ENCODE measurements at places on chromosomes 2 and 18.

- no peak for DNase-seq
Observed at GRCh38 chr2:168819050-168819715, 16.7 kb downstream of the NOSTRIN start.

GRCh38 chr2:163046615-163047014, 208.0 kb upstream of the KCNH7 start:
- DNase-seq: no peak

DNA sequence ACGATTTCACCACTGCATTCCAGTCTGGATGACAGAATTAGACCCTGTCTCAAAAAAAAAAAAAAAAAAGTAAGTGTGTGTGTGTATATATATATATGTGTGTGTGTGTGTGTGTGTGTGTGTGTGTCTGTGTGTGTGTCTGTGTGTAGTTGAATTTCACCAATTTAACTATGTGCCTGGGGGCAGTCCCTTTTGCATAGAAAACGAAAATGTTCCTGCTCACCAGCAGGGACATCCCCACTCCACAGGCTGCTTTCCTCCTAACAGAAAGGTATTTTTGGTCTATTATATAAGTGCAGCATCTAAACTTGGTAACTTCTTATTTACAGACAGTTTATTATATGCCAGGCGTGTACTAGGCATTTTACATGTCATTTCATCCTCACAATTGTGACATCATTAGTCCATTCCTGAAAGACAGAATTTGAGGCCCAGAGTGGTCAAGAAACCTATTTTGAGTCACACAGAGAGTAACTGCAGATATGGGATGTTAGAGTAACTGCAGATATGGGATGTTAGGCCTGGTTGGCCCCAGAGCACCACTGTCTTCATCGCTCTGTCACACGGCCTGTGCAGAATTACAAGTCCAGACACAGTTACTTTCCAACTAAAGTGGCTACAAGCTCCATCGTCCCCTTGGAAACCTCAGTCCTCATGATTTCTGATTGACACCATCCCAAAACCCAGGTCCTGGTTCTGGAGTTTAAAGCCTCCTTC, 9.3 kb upstream of the TTL start:
- no peak for DNase-seq

GRCh38 chr2:216516730-216517350, 18.2 kb downstream of the RPL37A start:
- DNase-seq: no peak

- no peak for DNase-seq
Observed at GRCh38 chr2:20682167-20682920, 15.4 kb downstream of the GDF7 start.

DNA sequence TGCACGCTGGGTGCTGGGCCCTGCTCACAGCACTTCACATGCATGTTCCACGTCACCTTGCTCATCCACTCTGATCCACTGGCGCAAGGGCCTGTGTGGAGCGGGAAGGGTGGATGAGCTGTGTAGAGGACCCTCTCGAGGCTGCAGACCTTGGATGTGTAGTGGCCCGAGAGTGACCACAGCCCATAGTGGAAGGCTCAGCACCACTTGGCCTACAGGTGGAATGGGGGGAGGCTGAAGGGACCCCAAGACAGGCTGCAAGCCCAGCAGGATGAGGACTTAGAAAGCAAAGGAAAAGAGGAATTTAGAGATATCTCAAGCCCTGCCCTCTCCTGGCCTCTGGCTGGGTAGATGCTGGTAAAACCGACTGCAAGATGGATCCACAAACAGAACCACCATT, 175.9 kb upstream of the COPS8 start:
- DNase-seq: no peak

GRCh38 chr2:126978333-126978732, 79.6 kb downstream of the TEX51 start:
- DNase-seq: no peak

GRCh38 chr2:15970701-15971100, 30.4 kb downstream of the MYCN start:
- no peak for DNase-seq

- DNase-seq: no peak
Observed at GRCh38 chr2:88606371-88607030, 20.8 kb downstream of the EIF2AK3 start.

DNA sequence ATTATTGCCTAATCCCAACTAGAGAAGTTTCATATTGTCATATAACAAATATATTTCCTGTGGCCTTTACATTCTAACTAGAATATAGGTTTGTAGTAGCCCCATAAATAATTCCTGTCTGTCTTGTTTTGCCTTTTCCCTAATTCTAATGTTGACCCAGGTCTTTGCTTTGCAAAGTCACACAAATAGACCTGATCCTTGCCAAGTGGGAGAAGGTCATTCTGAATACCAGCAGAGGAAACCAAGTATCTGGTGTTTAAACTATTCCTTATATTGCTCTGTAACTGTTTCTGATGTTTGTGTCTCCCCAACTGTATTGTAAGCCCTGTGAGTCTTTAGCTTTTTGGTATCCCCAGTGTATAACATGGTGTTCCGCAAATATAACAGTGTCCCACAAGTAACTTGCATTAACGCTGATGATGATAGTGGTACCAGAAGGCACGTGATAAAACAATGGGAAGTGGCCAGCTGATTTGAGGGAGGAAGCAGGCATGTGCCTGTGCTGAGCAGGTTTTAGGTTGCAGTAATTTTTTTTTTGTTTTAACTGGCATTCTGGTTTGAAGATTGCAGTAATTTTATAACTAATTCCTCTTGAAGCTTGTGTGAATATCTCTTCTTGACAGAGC, 11.1 kb downstream of the HADHB start:
- DNase-seq: peak; percentile 48

DNA sequence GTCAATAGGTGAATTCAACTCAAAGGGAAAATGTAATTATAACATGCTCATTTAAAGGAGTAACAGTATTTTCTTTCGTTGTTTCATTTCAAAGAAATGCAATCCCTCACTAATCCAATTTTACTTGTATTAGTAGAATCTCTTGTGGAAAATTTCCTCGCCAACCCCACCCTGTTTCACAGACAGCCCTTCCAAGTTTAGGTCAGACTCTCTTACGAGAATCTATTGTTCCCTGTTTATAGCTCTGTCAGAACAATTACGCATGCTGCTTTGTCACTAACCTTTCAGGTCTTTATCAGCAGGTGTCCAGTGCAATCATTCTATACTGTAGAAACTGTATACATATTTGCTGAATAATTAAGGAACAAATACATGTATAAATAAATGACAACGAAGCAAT, 657.8 kb upstream of the LINC00305 start:
- no peak for DNase-seq

DNA sequence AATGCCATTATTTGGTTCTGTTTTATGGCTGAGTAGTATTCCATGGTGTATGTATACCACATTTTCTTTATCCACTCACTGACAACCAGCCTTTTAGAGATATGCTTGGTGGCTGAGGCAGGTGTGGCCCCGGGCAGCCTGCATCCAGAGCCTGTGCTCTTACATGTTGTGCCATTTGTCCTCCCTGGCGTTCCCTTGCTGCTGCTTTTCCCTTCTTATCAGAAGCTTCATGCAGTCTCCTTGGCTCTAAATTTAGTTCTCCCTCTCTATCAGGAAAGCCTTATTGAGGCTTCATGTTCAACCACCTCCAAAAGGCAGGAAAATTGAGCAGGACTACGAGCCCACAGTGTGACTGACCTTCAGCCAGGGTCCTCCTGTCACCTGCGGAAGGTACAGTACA, 131.7 kb upstream of the ITGA6 start:
- no peak for DNase-seq

DNA sequence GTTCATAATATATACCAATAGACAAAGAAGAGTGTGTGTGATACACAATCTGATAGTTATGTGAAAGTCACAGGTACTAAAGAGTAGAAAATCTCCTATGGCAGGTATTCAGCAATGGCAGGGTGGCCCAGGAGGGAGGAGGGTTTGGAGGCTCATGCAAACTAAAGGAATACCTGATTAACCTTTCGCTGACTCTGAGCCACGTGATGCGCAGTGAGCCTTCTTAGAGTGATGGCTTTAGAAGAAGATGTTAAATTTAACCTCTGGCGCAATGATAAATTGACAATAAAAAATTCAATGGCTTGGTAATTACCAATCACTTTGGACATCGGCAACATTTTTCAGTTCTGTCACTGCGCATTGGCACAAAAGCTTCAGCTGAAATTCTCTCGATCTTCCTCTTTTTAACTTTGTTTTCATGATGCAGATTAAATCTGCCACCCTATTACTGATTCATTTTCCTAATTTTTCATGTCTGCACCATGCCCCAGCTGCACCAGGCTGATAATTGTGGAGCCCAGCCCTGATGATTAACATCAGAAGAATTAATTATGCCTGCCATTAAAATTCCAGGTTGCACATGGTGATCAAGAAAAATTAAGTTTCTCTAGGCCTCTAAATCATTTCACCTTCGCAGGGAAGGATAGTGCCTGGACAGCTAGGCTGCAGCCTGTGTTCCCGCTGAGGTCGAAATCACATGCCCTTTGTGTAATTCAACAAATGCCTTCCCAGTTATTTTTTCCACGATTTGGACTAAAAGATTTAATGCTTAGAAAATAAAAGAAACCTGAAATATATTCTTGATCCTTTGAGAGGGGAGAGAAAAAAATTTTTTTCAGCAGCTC, 250.6 kb upstream of the HNRNPA3 start:
- no peak for DNase-seq

- no peak for DNase-seq
Observed at GRCh38 chr2:224596289-224596688, 11.1 kb upstream of the CUL3 start.

- no peak for DNase-seq
Observed at GRCh38 chr2:96305979-96306308, 598 bp upstream of the SNRNP200 start.

- peak; percentile 75 for DNase-seq
Observed at GRCh38 chr2:170770008-170770605, at the start of gene ERICH2. Gene ERICH2 (plus strand): TSS chr2:170770378. CDS start chr2:170770682, 304 bp downstream.

- no peak for DNase-seq
Observed at GRCh38 chr2:28052691-28053090, 162.2 kb downstream of the BABAM2 start.

DNA sequence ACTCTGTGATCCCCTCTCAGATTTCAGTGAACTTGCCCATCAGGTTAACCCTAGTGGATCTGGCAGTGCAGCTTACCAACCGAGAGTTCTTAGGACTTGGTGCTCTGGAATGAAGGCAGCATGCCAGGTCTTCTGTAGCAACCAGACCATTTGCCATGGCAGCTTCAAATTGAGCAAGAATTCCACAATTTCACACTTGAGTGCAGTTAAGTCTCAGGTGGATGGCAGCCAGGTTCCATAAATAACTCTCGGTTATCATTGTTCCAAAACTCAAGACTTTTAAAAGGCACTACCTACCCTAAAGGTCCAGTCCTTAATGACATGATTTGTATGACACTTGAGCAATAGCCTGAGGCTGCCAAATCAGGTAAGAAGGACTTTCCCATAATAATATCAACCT, 48.1 kb downstream of the GALNT3 start:
- no peak for DNase-seq

GRCh38 chr2:156400706-156401678, 35.2 kb upstream of the GPD2 start:
- DNase-seq: peak; percentile 83

DNA sequence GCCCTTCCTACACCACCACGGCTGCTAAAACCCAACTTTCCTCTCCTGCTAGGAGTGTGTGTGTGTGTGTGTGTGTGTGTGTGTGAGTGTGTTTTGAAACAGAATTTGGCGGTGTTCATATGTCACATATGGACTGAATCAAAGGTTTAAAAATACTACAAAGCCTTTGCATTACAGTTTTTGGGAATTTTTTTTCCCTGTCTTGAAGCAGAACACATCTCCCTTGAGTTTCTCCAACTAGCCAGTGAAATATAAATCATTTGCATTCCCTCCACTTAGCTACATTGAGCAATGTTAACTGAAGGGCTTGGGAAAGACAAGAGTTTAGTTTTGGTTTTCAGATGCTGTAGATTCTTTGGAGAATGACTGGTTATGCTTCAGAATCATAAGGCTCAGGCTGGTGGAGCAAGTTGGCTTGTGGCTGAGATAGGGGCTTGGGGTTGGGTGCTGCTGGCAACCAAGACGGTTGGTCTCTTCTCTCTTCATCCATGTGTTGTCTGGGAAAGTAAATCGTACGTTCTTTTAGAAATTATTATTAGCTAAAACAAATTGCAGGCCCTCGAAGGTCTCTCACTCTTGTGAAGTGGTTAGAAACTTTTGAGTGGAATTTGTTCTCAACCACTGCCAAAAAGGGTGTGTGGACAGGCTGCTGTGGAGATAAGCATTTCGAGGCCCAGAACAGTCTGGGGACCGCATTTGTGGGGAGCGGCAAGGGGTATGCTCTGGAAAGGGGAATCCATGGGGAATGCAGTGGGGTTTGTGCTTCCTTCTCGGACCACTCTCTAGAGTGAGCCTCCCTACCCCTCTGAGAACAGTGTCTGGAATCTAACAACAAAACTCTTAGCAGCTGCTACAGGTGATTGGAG, 1.4 kb downstream of the NRP2 start:
- DNase-seq: no peak

DNA sequence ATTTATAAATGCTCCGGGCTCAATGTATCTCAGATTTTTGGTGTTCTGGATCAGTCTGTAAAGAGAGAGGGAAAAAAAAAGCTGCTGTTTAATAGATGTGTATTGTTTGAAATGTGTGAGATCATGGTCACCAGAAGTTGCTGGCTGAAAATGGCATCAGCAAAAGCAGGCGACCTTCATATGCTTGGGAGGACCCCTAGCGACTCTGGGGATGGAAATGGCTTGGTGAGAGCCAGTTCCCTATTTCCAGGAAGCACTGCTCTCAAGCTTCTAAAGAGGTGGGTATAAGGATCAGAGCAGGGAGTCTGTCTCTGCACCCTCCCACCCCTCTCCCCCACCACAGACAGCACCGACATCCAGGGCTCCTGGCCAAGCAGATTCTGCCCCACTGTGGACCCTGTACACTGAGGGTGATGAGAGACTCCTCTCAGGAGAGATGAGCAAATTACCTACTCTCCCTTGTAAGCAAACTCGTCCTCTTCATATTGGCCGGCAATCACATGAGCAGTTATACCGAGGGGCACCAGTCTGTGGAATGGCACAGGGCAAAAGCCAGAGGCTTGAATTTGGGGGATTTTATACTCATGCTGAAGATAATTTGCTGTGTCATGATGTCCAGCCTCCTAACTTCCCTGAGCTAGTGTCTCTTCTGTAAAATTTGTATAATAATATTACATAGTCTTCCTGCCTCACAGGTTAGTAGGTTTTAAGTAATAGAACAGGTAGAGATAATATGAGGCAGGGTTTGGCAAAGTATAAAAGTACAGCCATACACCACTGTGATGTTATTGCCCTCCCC, 29.6 kb downstream of the LHCGR start:
- DNase-seq: no peak

DNA sequence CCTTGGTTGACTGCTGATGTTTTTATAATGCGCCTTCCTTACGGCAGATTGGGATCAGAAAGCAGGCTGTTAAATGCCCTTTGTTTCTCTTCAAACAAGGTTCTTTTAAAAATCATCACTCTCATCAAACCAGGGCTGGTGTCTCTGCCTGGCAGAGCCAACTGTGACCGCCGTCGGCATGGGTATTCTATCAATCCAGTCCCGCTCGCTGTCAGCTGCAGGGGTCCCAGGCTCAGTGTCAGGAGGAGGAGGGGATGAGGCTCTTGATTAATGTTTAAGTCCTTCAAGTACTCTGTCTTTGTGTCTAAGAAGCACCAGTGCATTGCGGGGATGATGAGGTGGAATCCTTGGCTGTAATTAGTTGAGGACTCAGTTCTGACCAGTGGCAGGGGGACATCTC, 348.1 kb downstream of the RNF144A start:
- no peak for DNase-seq

Measured in body of pancreas (tissue), 4 donors.